ENCODE measurements at places on chromosomes 2 and 18.

DNA sequence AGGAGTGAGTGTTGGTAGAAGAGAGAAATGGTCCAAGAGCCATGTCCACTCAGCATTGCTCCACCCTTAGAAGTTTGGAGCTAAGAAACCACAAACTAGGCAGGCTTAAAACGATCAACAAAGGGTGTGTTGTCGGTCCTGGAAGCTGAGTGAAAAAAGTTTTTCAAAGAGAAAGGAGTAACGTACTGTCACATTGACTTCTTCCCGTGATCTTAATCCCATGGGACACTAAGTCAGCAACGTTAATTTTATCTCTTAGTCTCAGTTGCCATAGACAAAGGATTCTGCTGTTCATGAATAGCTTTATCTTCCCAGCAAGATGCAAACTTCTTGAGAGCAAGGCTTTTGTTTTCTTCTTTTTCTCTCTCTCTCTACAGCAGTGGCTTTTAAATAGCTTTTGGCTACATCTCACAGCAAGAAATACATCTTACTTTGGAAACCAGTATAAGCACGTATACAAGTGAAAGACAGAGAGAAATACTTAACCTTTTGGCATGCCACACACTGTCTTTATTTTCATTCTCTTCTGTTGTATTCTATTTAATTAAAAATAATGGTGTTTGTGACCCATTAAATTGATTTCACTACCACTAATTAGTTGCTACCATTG, 377.4 kb downstream of the TGIF1 start:
- DNase-seq, result no peak

- DNase-seq, result no peak
These were observed 7.6 kb upstream of the ADAM23 start for GRCh38 chr2:206435742-206436141.

DNA sequence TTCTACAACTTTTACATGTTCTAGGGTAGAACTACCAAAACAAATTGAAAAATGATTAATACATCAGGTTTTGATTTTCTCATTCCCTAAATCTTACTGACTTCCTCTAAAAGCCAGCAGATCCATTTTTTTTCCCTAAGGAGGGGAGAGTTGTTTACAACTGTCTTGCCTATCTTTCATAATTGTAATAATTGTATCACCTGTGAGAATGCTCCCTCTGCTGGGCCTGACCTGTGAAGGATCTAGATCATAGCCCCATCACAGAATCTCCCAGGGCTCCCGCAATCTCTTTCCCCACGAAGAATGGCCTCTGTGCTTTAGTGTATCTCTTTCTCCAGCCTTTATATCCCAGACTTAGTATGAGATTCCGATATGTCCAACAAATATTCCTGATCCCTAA, 9.1 kb downstream of the LOXL3 start:
- DNase-seq, result no peak

DNA sequence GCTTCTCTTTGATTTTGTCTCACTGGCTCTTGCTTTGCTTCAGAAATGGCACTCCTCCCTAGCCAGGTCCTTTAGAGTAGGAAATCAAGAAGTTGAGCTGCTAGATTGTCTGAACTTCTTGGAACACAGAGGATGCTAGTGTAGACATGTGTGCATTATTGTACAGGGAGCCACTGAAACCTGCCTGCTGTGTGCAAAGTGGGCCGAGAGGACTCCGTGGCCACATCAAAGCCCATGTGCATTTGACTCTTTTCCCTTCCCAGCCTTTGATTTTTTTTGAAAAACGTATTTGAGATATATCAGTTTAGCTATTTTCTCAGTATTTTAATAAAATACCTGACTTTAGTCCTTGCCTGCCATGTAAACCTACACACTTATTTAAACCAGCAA, 83.1 kb downstream of the TMEM247 start:
- DNase-seq, result no peak

DNA sequence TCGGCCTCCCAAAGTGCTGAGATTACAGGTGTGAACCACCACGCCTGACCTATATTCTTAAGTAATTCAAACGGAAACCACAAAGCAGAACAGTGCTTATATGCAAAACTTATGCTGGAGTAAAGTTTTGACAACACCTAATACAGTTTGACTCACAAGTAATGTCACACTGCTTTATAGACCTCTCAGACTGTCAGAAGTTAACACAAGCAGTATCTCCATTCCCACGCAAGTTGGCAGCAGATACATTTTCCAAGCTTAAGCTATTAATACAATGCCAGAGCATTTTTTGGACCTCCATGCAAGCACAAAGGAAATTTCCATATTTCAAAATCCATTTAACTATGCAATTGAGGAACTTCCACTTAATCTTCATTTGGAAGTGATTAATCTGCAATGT, 21.0 kb upstream of the SANBR start:
- no peak for DNase-seq

DNA sequence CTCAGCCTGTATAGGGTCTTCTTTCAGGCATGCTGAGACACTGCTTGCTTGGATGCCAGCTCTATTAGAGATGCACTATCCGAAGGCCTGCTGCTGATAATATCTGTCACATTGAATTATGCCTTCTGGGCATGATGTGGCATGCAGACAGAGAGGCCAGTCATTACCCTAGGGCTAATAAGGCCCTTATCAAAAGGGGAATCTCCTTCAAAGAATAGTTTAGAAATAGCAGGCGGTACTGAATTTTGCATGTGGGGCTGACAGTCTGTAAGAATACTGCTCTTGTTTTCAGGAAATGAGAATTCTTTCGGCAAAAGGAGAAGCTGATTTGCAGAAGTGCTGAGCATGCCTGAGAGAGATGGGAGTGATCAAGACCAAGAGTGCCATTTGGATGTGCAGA, 13.1 kb upstream of the LHCGR start:
- DNase-seq, result no peak

DNA sequence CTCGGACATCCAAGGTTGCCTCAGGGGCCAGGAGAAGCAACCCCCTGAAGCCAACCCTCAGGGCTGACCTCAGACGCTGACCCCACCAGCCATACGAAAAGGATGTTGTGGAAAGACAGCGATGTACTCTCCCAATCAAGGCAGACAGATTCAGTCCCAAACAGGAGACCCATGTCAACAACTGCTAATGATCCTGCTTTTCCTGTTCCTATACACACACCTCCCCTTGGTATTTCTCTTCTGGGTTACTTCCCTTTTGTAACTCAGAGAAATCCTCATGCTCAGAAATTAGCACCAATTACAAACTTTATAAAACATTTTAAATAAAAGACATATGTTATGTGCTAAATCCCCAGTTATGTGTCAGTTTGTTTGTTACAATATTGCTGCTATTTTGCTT, 120.8 kb downstream of the PID1 start:
- DNase-seq, result no peak

- no peak for DNase-seq
These were observed 1.3 kb downstream of the HOXD10 start for GRCh38 chr2:176117823-176118371.

- DNase-seq, result peak; percentile 54
These were observed 12.4 kb upstream of the TRIB2 start for GRCh38 chr2:12704378-12704777.

- no peak for DNase-seq
These were observed 50.0 kb upstream of the GPR39 start for GRCh38 chr2:132366421-132367180.

- DNase-seq, result no peak
These were observed 225.5 kb upstream of the TMEM200C start for GRCh38 chr18:6120820-6121279.

GRCh38 chr2:151681051-151681450, 53.2 kb downstream of the NEB start:
- no peak for DNase-seq

- peak; percentile 81 for DNase-seq
These were observed 888 bp downstream of the VAMP5 start for GRCh38 chr2:85584857-85585780.

DNA sequence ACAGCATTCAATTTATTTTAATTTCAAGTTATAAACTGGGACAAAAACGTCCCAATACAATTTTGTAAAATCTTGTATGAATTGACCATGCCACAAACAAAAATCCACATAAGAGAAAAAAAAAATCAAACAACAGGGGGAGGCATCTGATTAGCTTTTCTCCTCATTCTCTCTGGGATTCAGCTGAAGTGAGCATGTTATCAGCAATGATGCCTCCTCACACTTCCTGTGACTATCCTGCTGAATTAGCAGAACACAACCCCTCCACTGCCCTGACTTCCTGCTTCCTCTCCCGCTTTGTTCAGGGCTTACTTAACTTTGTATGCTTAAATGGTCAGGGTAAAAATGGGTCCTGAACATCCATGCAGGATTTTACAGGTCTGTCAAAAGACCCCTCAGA, 132.2 kb upstream of the ITGB6 start:
- DNase-seq, result peak; percentile 38

GRCh38 chr2:16654833-16655444, 10.7 kb downstream of the CYRIA start:
- no peak for DNase-seq

DNA sequence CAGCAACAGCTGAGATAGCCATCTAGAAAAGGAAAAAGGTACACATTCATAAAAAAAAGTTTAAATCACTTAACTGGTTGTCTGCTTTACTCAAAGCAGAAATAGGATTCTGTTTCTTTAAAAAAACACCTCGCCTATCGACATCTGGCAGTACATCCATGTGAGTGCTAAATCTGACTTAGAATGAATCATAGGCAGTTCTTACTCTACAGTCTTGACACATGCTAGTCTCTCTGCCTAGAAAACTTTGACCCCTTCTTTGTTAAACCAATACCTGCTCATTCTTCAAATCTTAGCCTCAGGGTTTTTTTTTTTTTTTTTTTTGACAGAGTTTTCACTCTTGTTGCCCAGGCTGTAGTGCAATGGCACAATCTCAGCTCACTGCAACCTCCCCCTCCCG, 37.1 kb upstream of the GPR75 start:
- DNase-seq, result peak; percentile 91

DNA sequence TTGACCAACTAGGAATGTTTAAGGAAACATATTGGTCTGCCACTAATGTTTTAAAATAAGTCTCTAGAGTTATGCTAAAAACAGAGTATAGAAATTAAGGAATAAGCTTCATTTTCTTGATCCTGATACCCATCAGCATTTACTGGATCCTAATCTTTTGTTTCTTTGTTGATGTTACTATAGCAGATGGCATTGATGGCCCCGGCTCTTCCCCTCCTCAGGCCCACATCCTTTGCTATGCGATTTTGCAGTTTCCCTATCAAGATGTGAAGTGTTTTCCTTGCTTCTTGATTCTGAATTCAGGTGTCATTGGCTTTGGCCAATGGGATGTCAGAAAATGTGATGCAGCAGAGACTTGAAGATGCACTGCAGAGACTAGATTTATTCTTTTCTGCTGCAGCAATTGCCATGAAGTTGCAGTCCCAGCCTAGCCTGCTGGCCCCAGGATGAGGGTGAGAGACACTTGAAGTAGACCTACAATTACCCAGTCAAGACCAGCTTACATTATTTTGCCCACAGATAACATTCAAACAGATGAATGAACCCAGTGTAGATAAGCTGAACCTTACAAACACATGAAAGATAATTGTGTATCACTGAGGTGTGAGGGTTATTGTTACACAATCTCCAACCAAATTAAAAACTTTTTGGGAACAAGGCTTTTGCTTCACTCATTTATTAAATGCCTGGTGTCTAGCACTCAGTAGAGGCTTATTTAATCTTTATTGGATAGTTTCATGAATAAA, 115.2 kb upstream of the ITGA4 start:
- no peak for DNase-seq

DNA sequence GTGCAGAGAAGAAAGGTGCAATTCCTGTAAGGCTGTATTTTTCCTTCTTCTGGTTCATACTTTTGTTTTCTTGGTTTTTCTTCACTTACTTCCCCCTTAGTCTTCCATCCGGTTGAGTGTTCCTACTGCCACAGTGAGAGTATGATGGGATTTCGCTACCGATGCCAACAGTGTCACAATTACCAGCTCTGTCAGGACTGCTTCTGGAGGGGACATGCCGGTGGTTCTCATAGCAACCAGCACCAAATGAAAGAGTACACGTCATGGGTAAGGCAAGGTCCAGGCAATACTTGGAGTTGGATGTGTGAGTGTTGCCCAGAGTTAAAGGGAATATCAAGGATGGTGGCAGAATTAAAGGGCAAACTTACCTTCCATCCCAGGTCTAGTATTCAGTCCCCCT, 108.0 kb downstream of the DTNA start:
- no peak for DNase-seq

DNA sequence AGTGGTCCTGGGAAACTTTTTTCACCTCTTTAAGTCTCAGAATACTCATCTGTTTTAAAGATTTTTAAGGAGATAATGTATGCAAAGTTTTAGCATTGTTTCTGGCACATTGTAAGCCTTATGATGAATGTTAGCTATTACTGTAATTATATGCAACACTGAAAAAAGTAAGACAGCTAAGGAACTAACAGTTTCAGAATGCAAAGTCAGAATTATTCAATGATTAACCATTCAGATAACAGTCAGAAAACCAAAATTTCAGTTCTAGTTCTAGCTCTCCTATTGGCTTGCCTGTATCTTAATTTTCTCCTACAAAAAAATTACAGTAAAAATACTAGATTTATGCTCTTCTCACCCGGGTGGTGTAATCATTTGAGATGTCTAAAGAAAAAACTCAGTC, 101.1 kb downstream of the SLC4A10 start:
- DNase-seq, result no peak

- no peak for DNase-seq
These were observed 73.1 kb downstream of the DNAH7 start for GRCh38 chr2:195995499-195995898.

- DNase-seq, result no peak
These were observed 17.4 kb downstream of the ASPRV1 start for GRCh38 chr2:69943843-69944525.

- no peak for DNase-seq
These were observed 42.3 kb downstream of the AQP12A start for GRCh38 chr2:240733803-240734495.

DNA sequence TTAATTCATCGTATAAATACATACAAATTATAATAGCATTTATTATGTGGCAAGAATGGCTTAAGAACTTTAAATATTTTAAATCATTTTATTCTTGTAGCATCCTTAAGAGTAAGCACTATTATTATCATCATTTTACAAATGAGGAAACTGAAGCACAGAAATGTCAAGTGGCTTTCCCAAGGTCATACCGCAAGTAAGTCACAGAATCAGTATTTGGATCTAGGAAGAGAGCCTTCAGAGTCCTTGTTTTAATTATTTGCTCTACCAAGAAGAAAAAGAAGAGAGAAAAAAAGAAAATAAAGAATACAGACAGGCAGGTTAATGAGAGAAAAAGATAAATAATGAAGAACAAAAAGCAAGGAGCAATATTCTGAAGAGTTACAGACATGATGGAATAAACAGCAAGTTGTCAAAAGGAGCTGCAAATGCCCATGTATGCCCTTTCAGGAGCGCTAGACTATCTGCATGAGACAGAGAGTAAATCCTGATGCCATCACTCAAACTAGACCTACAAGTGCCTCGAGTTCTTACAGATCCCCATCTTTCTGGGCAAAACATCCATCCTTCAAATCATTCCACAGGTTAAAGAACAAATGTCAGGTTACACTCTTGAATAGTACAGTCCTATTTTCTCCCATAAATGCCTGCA, 57.8 kb upstream of the ETAA1 start:
- DNase-seq, result no peak

- DNase-seq, result peak; percentile 56
These were observed 137.1 kb upstream of the GAREM1 start for GRCh38 chr18:32607816-32608215.
